Left renal cortex interstitium (tissue), 4 donors: ENCODE measurements at places on chromosomes 5 and 9.

- DNase-seq: no peak
Observed at GRCh38 chr5:3394891-3395599, 200.6 kb upstream of the IRX1 start.

DNA sequence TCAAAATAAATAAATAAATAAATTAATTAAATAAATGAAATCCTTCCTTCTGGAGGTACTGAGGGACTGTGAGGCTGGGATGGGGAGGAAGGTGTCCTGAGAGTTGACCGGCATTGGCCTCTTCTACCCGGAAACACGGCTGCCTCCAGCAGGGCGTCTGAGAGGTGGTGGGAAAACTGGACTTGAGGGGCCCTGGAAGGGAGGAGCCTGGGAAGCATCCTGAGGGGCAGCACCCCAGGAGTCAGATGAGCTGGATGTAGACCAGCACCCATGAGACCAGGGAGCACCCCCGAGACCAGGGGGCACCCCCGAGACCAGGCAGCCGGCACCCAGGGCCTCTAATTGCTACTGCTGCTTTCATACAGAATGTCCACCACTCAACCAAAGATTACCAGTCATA lies 8.8 kb upstream of the NSMF start:
- no peak for DNase-seq

DNA sequence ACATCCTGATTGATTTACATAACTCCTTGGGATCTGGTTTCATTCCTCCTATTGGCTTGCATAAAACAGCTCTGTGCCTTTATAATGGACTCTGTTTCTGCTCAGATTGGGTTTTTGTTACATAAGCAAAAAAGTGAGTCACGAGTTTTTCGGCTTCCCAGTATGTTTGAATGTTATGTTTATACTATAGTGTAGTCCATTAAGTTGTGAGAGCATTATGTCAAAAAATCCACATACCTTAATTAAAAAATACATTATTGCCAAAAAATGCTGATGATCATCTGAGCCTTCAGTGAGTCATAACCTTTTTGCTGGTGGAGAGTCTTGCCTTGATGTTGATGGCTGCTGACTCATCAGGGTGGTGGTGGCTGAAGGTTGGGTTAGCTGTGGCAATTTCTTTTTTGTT lies 144.6 kb downstream of the CCDC171 start:
- DNase-seq: no peak

DNA sequence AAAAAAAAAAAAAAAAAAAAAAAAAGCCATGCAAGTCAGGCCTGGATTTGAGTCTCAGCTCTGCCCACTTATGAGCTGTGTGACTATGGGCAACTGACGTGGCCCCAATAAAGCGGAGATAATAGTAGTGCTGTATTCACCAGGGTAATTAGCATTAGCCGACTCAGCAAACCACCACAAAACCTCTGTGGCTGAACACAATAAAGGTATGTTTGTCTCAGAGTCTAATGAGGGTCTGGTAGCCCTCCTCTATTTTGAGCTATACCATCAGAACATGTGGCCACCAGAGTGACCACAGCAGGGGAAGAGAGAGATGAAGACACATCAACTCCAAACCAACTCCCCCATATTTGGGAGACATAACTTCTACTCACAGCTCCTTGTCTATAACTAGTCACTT lies 15.9 kb downstream of the SWI5 start:
- no peak for DNase-seq

DNA sequence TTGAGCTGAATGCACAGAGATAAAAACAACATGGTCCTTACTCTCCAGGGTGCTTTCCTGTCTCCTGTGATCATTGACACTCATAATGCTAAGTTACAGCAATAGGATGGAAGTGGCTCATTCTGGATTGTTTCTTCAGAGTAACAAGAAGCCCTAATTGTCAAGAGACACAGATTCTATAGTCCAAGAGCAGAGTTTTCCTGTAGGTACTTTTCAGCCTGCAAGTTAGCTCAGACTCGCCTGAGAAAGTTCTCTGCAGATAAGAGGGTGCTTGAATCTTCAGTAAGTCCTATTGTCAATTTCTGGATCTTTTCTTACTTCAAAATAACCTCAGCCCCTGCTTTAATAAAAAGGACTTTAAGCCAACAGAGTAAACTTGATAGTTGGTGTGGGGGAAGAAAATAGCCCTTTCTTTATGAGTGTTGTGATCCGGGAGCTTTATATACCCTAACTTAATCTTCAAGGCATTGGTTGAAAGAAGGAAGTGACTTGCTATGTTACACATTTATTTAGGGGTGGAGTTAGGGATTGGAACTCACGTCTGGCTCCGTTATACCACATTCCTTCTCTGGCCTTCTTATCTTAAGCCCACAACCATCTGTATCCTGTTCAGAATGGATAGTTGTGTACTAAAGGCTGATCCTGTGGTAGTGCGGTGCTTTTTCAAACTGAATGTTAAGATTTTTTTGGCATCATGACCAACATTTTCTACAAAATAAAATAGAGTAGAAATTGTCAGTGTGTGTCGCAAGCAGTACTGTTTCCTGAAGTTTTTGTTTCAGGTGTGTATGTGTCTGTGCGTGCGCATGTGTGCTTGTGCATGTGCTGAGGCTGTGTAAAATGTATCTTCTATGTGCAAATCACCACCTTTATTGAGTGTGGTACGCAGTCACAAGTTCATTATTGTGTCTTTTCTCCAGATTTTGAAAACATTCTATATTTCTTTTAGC lies 173.9 kb downstream of the WDR70 start:
- DNase-seq: no peak

- no peak for DNase-seq
Observed at GRCh38 chr9:87572719-87573118, 75.1 kb downstream of the DAPK1 start.
